ENCODE measurements at places on chromosomes 2 and 18.

DNA sequence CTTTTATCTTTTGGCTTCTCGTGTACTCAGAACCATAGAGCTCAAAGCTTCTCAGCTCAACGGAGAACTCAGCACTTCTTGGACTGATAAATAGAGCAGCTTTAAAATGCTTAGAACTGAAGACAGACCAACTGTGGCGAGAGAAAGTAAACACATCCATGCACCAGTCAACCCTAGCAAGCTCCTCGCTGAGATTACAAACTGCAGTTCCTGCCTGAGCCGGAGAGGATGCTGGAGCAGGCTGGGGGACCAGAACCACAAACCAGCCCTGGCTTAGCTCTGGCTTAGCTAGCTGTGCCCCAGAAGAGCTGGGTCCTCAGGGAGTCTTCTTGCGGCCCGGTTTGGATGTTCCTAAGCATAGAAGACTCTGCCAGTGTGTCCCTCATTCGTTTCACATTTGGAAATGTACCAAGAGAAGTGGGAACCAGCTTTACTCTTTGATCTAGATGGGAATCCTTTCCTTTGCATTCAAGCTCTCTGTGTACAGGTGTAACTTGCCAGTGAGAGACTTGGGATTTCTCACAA lies 5.6 kb downstream of the PAX8 start:
- DNase-seq: no peak

- no peak for DNase-seq
Observed at GRCh38 chr2:36359067-36359466, 3.5 kb downstream of the CRIM1 start.

DNA sequence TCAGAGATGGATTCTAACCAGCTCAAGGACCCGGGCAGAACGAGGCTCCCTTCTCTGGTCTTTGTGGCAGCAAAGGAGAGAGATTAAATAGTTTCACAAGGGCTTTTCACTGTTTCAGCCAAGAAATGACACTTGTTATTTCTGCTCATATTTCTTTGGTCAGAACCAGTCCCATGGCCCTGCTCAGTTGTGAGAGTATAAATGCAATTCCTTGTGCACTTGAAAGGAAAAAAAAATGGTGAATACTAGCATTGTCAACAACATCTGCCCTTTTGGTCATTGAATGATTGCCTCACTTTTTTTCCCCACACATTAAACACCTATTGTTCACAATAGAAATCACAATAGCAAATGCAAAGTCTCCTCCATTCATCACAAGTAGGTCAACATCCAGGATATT lies 104.4 kb downstream of the RDH14 start:
- no peak for DNase-seq

DNA sequence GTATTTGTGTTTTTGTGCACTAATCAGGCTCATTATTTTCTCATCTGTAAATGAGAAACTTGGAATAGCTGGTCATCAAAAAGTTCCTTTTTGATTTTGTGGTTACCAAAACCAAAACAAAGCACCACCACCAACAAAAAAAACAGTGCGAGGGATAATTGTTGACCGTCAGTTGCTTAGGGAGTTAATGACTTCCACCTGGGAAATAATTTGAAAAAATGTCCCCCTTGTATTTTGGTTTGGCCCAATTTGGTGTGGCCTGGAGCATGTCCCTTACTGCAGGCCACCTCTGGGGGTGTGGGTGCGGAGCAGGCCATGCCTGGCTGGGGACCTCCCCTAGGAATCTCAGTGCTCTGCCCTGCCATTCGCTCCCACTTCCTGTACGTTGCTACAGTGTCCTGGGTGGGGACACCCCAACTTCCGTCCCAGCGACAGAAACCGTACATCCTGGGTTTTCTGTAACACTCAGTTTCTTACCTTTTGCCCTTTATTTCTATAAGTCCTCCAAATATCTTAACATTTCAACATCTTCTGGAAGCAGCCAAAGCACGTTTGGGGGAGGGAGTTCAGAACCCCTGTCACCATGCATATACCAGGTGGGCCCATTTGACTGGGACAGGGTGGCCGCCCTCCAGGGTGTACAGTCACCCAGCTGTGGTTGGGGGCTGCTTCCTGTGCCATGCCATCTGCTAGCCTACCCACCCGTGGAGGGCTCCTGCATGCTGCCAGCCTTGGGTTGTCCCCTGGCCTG lies 31.3 kb downstream of the NCK2 start:
- no peak for DNase-seq

DNA sequence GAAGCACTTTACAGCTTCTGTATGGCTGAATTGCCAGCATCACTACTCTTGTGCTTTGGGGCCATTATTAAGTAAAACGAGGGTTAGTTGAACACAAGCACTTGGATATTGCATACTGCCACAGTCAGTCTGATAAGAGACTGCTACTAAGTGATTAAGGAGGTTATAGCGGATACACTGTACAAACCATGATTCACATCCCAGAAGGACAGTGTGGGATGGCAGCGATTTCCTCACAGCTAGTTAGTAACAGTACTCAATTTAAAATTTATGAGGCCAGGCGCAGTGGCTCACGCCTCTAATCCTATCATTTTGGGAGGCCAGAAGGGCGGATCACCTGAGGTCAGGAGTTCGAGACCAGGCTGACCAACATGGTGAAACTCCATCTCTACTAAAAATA lies 2.6 kb upstream of the BMPR2 start:
- no peak for DNase-seq

DNA sequence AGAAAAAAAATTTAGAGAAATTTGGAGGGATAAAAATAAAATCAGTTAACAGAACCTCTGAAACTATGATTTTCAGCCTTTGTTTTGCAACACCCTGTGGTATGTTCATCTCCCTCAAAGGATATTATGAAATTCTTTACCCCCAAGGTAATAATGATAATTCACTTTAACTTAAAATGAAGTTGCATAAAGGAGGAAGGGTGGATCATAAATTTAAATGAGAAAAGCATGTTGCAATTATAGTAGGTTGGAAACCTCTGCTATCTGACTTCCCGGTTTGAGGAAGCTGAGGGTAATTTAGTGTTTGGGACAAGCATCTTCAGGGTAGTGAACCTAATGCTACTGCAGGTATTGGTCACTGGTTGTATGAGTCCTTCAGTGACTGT lies 102.9 kb downstream of the BABAM2 start:
- DNase-seq: no peak
